HL-60 (cell line): ENCODE measurements at places on chromosomes 12 and 14.

GRCh38 chr12:1448336-1448735 is 146.0 kb downstream of the FBXL14 start:
- DNase-seq: no peak

DNA sequence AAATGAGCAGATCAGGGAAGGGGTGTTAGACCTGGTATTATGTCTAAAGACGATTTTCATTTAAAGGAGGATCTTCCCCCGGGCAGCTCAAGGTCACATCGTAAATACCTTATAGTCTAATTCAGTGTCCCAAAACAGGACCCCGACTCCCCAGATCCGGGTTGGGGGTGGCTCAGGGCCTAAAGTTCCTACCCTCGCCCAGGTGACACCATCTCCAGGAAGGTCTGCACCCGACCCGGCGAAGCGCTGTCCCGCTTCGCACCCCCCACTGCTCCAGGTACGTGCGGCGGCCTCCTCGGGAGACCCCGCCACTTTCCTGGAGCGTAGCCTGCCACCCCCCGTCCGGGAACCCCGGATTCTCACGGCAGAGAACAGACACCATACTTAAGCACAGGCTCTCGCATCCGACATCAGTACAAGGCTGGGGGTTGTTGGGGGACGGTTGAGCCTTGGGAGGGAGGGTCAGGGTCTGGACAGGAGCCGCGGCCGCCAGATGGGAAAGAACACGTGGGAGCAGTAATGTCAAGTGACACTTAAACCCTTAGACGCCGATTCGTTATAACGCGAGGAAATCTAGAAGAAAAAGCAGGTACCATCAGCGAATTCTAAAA is 556 bp downstream of the TIMM9 start:
- peak; percentile 45 for DNase-seq

DNA sequence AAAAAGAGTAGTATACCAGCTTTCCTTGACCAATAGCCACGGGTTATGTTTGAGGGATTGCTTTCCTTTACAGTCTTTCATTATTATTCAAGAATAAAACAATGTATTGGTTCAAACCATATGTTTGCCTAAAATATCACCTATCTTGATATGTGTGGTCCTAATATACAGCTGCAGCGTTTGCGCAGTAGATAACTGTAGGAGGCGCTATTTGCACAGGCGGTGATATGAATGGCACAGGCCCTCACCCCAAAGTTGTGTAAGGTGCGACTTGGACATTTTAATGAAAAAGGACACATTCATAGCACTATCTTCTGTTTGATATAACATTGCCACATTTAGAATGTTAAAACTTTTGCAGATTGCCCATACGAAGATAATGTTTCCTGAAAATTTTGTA is 298.4 kb downstream of the TRHDE start:
- DNase-seq: no peak

GRCh38 chr12:8038659-8039114 is 6.2 kb downstream of the FOXJ2 start:
- no peak for DNase-seq

DNA sequence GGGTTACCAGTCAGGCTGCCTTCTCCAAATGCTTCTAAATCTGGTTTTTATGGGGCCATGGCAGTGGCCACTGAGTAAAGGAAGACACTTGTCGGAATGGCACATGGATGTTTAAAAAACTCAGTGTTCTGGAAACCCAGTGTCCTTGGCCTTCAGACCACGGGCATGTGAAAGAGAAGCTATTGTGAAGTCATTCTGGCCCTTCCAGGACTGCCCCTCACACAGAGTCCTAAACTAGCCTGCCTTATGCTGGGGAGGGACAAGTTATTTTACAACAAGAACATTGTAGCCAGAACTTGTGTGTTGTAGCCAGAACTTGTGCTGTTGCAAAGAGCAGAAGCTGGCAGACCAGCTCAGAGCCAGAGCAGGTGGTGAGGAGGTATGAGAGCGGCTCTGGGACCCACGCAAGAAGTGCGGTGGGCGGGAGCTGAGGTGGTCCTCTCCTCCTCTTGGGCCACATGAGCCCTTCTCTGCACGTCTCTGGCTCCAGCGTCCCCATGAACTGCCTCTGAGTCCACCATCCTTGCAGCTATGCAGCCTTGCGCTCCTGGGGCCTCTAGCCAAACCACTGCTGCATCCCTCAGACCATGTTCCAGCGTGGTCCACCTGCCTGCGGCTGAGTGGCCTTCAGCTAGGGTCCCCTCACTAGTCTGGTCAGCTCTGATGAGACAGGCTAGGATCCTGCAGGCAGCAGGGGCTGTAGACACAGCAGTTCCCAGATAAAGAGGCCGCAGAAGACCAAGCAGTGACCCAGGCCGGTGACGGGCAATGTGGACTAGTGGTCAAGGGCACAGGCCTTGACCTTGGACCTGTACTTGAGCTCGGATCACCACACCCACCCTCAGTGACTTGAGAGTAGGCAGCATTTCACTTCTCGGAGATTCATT is 32.5 kb downstream of the MMAB start:
- no peak for DNase-seq

GRCh38 chr12:5489760-5490406 is 58.0 kb downstream of the NTF3 start:
- DNase-seq: no peak

DNA sequence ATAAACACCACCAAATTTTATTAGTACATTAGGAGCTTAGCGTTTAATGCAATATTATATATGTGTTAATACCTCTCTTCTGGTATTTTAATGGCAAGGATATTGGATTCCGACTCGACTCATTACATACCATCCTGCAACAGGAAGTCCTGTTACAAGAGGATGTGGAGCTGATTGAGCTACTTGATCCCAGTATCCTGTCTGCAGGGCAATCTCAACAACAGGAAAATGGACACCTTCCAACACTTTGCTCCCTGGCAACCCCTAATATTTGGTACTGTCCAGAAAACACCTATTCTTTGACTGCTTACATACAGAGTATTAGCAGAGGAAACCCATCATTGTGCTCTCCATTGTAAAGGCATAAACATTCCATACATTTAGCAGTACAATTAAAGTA is 45.2 kb downstream of the VEZT start:
- no peak for DNase-seq

DNA sequence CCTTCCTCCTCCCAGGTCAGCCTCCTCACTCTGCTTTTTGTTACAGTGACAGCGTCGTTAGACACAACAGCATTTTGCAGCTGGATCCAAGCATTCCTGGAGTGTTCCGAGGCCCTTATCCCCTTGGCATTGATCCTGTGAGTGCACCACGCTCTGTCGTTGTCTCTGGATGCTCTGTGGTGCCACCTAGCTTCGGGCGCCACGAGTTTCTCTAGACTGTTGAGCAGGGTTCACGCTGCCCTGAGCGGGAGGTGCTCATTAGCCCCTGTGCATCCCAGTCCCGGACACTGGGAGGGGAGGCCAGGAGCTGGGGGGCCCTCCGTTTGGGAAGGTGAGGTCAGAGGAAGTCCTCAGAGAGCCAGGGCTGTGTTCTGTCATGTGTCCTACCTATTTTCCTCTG is 17.3 kb upstream of the DNAH10 start:
- peak; percentile 50 for DNase-seq

DNA sequence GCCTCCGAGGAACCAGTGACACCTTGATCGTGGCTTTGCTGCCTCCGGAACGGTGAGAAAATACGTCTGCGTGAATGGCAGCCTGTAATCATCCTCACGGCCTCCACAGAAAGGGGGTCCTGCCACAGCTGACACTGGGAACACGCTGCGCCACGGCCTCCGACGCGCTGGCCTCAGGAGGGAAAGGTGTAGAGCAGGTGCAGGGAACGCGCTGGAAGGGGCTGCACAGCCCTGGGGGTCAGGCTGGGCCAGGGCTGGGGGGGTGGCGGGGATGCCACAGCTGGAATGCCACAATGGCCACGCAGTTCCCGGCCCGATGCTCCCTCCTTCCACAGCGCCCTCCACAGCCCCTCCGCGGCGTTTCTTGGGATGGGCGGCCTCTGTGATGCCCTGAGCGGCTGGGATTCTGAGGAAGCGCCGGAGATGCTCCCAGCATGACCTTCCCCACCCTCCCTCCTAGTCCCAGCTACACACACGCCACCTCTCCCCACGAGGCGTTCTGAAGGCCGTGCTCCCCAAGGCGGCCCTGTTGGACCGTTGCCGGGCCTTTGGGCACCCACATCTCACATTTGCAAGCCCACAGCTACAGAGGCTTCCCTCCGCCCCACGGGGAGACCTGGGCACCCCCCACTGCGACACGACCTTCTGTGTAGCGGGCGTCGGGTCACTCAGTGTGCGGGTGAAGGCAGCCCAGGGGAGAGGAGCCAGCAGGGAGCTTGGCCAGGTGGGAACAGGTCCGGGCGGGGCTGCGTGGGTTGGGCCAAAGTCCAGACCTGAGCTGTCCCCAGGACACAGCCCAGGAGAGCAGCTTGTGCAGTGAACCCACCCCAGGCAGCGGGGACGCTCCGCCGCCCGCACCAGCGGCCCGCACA is 31.8 kb upstream of the GALNT9 start:
- no peak for DNase-seq

GRCh38 chr12:80837342-80837978 is 100.3 kb downstream of the LIN7A start:
- DNase-seq: no peak

- no peak for DNase-seq
These were observed 67.0 kb upstream of the RD3L start for GRCh38 chr14:104009297-104009696.

GRCh38 chr14:39641224-39641623 is 209.0 kb upstream of the FBXO33 start:
- DNase-seq: no peak

GRCh38 chr14:86707071-86707470 is 1177.1 kb downstream of the FLRT2 start:
- no peak for DNase-seq

- no peak for DNase-seq
These were observed 18.1 kb upstream of the NEK9 start for GRCh38 chr14:75144944-75145343.

- no peak for DNase-seq
These were observed 172.9 kb upstream of the LRIG3 start for GRCh38 chr12:59093073-59093772.

- DNase-seq: no peak
These were observed 40.5 kb upstream of the MON2 start for GRCh38 chr12:62426089-62426488.

- no peak for DNase-seq
These were observed 282.0 kb downstream of the ERC1 start for GRCh38 chr12:1273051-1273450.
